ENCODE measurements at places on chromosomes 12 and 14.
A peak's percentile ranks its signal among the peaks of the same experiment; 100 is the strongest.

DNA sequence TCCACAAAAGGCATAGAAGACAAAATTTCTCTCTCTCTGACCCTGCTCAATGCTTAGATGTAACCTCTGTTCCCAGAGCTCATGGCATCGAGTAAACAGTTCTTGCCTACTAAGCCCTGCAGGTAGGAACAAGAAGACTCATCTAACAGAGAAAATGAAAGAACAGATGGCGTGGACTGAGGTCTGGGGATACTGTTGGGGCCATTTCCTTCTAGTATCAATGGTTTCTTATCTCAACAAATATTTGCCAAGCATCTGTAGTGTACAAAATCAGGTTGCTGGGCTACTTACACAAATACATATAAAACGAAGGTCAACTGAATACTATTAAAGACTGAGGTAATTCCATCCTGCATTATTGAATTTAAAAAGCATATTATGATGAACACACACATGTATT is 93.3 kb downstream of the RIMBP2 start:
- DNase-seq, result no peak

DNA sequence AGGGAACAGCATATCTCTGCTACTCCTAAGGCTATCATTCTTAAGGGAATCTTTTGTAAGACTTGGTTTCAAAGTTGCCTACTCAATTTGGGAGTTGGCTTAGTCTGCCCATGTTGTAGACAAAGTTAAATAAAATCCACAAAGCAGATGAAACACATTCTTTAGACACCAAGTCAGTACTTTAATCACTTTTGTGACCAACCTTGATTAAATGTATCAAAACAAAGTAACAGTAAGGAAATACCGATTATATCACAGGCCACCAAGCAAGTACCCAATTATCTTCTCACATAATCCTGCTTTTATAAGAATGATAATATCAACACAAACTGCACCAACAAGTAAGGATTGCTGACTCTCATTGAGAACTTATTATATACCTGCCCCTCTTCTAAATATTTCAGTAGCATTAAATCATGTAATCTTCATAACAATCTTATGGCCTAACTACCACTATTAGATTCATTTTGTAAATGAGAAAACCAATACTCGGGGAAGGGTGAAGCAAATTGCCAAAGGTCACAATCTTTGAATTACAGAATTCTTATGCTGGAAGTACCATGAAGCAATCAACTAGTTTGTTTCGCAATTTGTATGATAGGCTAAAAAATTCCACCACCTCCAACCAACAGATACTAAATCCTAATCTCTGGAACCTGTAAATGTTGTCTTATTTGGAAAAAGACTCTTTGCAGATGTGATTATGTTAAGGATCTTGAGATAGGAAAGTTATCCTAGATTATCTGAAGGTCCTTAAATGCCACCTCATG is 12.6 kb upstream of the DIO2 start:
- no peak for DNase-seq

- no peak for DNase-seq
Measured at GRCh38 chr12:24754690-24755638, 193.9 kb downstream of the BCAT1 start.

- DNase-seq, result peak; percentile 5
Measured at GRCh38 chr12:94329366-94329765, 130.3 kb downstream of the CEP83 start.

DNA sequence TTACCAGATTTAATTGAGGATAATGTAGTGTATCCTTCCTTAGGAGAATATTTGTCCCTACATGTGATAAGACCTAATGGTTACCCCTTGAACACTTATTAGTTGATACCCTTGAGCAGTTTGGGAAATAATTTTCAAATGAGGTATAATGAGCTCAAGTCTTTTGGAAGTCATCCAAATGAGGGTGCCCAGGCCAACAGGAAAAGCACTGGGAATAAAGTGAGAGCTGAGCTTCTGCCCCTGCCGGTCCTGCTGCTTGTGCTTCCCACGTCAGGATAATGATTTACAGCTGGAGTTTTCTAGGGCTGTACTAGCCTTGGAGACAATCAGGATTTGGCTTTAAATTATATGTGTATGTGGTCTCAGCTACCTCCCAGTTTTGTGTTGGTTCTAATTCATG is 178.8 kb upstream of the FRMD6 start:
- DNase-seq, result no peak

DNA sequence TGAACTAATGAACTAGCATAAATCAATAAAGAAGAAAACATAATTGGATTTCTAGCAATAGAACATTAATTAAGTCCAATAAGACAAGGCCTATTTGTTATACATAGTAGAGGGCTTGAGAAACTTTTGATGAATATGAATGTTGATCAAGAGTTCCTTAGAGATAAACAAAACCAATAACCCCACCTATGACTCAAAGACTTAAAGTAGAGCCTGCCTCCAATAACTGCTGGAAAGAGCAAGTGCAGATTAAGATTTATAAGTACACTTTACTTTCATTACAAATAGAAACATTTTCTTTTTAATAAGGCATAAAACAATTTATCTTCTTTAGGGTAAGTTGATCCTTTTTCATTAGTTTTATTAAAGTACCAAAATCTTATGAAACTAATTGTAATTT is 185.7 kb downstream of the SRGAP1 start:
- no peak for DNase-seq

DNA sequence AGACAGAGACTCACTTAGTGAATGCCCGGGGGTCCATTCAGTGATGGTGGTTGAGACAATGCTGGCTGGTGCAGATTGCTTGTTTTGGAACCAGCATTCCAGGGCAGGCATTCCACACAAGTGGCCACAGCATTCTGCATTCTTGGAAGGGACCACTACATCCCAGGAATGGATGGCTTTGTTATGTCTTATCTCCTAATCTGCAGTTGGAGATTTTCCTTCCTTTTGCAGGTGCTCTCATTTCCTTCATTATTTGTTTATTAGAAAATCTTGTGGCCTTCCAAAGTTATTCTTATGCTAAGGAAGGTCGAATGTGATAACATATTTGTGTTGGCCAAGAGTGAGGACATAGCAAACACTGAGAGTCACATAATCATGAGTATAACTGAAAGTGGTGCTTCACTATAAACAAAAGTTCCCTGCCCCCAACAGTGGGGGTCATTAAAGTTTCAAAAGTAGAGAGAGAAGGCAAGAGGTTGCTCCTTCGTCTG is 66.0 kb downstream of the BMP4 start:
- no peak for DNase-seq

GRCh38 chr12:11653215-11653753 is 3.8 kb downstream of the ETV6 start:
- peak; percentile 16 for DNase-seq

DNA sequence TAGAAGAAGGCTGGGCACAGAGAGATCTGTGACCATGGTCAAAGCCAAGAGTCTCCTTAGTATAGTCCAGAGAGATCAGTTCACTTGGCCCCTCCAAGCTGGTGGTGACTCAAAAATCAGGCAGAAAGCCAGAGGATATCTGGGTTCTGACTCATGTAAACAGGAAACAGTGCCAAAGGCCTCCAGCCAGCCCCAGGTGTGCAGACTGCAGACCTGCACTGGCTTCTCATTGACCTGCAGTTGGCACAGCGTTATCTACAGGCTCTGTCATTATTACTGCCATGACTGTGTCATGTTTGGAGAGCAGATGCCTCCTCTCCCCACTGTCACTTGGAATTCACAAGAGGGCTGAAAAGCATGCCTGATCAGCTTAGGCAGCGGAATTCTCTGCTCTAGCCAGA is 295.7 kb upstream of the PRKD1 start:
- no peak for DNase-seq

- DNase-seq, result peak; percentile 84
Measured at GRCh38 chr12:57175428-57176138, 28.2 kb upstream of the LRP1-AS start.

DNA sequence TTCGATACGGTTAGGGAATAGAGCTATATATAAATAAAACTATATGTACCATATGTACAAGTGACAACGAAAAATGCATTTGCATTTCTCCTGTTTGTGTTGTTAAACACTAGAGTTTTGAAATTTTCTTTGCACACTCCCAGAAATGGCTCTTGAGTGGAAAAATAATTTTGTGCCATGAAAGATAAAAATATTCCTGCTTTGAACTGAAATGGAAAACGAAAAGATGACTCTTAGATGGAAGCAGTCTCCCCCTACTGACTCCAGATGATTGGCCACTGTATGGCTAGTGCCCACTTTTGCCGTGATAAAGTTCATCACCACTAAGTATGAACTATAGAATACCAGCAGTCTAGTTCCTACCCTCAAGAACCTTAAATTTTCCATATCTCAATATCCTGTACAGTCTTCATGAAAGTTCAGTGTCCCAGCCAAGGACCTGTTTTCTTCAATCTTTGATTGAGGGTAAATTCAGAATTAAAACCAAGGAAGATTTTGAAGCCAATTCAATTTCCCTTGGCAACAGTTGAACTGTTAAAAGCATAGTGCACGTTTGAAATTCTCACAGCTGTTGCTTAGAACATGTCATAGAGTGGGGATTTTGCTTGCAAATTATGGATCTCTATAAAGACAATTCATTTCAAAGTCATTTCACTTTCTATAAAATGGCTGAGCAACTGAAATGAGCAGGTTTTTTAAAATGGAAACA is 1.6 kb upstream of the PPP2R5E start:
- DNase-seq, result peak; percentile 21

DNA sequence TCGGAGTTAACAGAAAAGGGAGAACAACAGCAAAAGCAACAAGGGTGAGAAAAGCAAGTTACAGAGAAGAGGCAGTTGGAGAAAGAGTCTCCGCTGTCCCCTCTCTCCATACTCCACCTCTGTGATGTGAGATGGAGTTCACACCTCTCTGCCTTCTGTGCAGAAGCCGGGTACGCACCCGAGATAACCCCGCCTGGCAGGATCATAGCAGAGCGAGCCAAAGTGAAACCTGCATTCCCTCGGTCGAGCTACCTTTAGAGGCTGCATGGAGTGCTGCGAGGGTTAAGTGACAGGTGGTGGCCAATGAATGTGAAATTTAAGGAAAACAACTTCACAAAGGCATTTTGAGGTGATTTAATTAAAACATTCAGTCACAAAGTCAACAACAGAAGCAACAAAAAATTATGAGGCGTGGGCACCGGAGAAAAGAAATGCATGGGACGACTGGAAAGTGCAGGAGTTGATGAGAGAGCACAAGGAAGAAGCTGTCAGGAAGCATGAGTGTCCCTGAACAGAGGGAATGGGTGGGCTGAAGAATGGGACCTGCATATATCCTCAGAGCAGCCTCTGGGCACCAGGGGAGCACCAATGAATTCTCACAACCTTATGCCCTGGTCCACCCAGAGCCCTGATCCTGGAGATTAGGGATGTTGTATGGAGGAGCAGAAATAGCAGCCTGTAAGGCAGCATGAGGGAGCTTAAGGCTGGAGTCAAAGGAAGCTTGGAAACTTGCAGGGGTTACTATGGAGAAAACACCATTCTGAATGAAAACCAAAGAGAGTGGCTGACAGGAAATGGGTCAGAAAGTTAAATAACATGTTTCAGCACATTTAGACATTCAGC is 208.3 kb downstream of the EMP1 start:
- no peak for DNase-seq

- DNase-seq, result no peak
Measured at GRCh38 chr12:114974333-114974732, 290.4 kb upstream of the TBX3 start.

- DNase-seq, result no peak
Measured at GRCh38 chr12:22312336-22312735, 22.2 kb downstream of the ST8SIA1 start.

GRCh38 chr12:701896-702539 is 38.8 kb upstream of the NINJ2 start:
- no peak for DNase-seq

DNA sequence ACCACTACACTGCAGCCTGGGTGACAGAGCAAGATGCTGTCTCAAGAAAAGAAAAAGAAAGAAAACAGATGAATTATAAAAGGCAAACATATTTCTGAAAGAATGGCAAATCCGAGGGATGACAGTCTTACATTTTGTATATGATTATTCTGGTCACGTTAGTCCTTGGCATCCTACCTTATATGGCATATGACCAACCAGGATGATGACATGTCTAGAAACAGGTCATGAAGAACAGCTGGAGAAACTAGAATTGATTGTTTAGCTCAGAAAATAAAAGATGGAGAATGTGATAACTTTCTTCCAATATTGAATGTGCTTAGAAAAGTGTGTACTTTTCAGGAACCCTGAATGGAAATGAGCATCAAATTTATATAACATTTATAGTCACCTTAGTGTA is 19.2 kb downstream of the SLC2A14 start:
- peak; percentile 65 for DNase-seq

DNA sequence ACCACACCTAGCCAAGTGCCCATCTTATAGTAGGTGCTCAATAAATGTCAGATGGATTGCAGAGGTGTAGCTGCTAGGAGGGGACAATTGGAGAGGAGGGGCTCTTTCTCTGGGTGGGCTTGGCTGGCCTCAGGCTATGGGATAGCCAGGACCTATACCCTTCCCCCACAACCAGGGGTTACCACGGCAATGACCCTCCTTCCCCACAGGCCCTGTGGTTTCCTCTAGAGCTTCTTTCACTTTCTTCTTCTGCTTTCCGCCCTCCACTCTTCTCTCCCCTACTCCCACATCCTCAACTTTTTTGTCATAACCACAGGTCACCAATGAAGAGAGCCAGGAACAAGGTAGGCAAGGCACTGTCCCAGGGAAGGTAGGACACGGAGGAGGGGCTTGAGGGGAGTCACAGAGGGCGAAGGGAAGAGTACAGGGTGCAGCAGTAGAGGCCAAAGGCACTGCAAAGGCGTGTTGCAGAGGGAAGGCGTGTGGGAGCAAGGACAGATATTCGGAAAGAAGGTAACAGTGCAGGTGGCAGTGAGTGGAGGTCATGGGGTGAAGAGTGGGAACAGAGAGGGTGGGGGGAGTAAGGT is 1.9 kb upstream of the ITGB7 start:
- DNase-seq, result no peak

GRCh38 chr14:89674936-89675335 is 257.9 kb upstream of the FOXN3 start:
- DNase-seq, result no peak

DNA sequence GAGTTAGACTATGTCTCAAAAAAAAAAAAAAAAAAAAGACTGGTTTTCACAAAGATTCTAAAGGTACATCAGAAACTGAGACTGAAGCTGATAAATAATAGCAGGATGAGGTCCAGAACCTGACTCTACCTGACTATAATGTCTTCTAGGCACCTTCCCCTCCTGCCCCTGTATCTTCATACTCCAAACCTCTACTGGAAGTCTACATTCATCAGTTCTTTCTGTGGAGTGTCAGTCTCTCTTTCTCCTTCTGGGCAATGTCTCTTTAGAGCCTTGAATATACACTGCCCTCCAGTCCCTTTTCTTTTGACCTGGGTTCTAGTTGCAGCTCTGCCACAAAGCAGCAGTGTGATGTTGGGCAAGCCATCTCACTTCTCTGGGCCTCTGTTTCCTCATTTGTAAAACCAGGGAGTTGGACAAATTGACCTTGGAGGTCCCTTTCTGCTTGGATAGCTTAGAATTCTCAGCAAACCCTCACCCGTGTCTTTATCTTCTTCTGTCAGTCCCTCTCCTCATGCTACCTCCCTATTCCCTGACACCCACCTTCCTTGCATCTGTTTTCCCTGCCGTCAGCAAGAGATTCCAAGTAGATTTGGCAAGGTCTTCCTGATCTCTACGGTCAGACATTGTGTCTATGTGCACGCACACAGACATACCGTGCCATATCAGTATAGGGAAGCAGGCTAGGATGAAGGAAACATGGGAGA is 4.3 kb downstream of the NFE2 start:
- DNase-seq, result peak; percentile 74

Data from erythroblast (primary cell).